ENCODE measurements at places on chromosomes 12 and 14. TPM values are rescaled to one million over a fixed set of nuclear protein-coding genes. Genes with fewer than 3 reads are reported as not detected.

DNA sequence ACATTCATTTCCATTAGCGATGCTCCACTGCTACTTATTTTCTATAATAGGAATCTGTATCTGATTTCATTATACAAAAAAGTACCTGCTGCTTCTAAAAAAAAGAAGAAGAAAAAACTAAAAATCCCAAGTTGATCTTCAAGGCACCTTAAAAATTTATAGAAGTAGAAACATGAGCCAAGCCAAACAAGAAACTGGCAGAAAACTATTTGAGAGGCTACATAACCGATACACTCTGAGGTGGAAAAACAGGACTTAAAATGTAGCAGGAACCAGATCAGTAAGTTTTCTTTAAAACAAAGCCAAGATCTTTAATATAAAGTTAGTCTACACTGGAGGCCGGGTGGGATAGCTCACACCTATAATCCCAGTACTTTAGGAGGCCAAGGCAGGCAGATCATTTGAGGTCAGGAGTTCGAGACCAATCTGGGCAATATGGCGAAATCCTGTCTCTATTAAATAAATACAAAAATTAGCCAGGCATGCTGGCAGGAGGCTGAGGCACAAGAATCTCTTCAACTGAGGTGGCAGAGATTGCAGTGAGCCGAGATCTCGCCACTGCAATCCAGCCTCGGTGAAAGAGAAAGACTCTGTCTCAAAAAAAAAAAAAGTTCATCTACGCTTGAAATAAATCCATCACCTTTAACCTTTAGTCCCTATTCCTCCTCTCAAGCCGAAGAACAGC lies 278.6 kb downstream of the MED13L start:
- DNase-seq, result no peak
- H3K36me3 ChIP-seq, result peaks cover 3% of the 10 kb centered on the region
- no peak overlapping the region for H3K4me3 ChIP-seq
- H3K27me3 ChIP-seq, result no peaks in the 10 kb centered on the region
- 0 out of 2 replicates have a peak, but pooled peaks cover 2% of the 10 kb centered on the region for H3K4me1 ChIP-seq

GRCh38 chr12:103969391-103969790 lies 3.7 kb downstream of the TDG start:
- H3K27ac ChIP-seq, result no peak overlapping the region
- H3K36me3 ChIP-seq, result no peaks in the 10 kb centered on the region
- H3K4me3 ChIP-seq, result no peak overlapping the region
- peaks cover 9% of the 10 kb centered on the region for H3K4me1 ChIP-seq

DNA sequence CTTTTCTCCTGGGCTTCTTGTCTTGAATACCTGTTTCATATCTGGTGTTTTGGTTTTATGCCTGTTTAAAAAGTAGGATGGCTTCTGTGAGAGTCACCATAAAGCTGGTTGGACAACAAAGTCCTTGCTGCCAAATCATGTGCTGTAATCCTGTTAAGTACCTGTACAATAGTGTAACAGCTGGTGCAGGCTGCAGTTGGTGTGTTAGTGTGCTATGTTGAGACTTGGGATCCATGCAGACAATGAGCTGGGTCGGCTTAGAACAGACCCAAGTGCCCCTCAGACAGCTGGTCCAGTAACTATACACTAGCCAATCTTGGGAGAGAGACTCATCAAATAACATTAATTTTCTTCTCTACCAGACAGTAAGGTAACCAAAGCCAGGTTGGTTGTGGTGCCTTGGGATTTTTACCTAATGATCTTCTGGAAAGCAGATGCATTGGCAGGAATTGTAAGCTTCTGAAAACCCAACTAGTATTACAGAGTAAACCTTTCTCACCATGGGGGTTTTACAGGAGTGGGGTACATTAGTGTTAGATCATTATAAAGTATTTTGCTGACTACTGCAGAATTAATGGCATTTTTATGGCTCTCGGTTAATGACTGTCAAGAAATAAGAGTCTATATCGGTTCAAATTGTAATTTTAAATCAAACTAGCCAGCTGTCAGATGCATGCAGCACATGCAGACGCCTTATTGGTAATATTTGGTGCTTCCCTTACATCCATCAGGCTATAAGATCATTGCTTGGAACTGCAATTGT lies 231.2 kb downstream of the PDZRN4 start:
- H3K27me3 ChIP-seq, result no peaks in the 10 kb centered on the region
- H3K36me3 ChIP-seq, result no peaks in the 10 kb centered on the region
- peaks cover 11% of the 10 kb centered on the region for H3K4me1 ChIP-seq

DNA sequence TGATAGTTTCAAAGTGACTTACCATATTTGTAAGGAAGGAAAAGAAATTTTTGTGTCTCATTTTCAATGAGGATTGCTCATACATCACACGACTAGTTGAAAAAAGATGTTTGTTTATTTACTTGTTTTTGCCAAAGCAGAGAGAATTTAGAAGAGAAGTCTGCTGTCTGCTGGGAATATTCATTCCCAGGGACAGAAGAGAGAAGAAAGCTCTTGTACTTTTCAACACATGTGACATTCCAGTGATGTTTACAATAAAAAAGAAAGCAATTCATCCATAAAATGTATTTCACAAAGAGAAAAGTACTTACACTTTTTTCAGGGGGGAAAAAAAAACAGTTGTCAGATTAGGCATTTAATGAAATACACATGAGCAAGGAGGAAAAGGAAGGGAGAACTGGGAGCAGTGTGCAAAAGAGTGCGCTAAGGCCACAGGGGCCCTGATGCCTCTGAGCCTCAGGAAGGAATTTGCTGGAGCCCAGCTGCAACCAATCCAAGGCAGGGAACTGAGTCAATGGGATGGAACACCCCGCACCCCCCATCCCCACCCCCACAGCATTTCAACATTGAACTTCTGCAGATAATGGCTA lies 115.0 kb downstream of the RPAP3 start:
- no peaks in the 10 kb centered on the region for H3K36me3 ChIP-seq
- no peak for DNase-seq
- no peak overlapping the region for H3K4me3 ChIP-seq
- H3K4me1 ChIP-seq, result no peaks in the 10 kb centered on the region

DNA sequence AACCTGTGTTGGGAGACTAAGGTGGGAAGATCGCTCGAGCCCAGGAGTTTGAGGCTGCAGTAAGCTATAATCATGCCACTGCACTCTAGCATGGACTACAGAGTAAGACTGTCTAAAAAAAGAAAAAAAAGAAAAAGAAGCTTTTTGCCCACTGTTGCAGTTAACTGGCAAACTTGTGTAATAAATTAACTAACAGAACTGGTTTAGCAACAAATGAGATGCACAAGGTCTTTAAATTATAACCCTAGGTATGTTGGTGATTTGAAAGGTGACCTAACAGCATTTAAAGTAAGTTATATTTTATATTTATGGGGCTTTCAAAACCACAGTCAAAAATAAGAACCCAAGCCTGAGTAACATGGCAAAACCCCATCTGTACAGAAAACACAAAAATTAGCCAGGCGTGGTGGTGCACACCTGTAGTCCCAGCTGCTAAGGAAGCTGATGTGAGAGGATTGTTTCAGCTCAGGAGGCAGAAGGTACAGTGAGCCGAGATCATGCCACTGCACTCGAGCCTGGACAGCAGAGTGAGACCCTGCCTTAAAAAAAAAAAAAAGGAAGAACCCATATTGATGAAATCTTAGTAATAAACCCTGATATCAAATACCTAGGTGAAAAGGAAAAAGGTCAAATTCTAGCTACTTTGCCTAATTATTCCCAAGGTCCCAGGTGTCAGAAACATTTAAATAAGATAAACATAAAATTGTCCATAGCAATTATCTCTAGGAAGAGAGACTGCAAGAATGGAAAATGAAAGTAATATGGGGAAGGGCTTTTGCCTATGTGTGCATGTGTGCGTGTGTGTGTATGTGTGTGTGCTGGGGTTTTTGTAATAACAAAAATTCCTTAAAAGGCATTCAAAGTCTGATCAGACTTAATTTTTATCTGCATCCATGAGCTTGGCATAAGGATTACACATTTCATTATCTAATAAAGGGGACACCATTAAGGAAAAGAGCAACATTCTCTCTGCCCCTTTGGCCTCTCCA lies 15.4 kb downstream of the SYNE2 start:
- H3K27ac ChIP-seq, result no peak overlapping the region
- H3K36me3 ChIP-seq, result no peaks in the 10 kb centered on the region
- no peak for DNase-seq
- no peaks in the 10 kb centered on the region for H3K27me3 ChIP-seq
- H3K4me3 ChIP-seq, result no peak overlapping the region

CD69 gene
- total RNA-seq, result not detected

DNA sequence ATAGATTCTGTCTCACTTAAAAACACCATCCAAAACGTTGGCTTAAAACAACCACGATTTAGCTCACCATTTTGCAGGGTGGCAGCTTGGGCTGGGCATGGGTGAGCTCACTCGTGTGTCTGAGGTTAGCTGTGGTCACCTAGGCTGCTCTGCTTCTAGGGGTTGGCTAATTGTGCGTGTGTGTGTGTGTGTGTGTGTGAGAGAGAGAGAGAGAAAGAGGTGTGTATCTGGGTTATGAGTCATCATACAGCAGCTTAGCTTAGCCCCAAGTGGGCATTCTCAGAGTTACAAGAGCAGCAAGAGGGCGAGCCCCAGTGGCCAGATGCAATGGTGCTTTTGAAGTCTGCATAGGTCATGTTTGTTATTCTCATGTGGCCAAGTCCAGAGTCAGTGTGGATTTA lies 6.0 kb downstream of the FBXW8 start:
- no peak overlapping the region for H3K4me3 ChIP-seq
- H3K4me1 ChIP-seq, result no peaks in the 10 kb centered on the region
- peaks cover 7% of the 10 kb centered on the region for H3K36me3 ChIP-seq
- H3K27me3 ChIP-seq, result no peaks in the 10 kb centered on the region
- DNase-seq, result no peak

DNA sequence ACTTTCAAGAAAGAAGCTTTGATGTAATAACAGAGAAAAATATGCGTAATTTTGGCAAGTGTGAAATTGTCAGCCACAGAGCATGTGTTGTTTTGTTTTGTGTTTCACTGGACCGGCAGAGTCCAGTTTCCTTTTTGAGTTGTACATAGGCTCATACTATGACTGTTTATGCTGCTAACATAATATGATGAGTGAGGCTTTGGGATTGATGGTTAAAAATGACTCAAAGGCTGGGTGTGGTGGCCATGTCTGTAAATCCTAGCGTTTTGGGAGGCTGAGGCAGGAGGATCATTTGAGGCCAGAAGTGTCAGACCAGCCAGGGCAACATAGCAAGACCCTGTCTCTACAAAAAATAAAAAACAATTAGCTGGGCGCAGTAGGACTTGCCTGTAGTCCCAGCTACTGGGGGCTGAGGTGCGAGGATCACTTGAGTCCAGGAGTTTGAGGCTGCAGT lies 487.9 kb downstream of the PCNX1 start:
- no peak overlapping the region for H3K27ac ChIP-seq
- no peaks in the 10 kb centered on the region for H3K36me3 ChIP-seq
- H3K27me3 ChIP-seq, result no peaks in the 10 kb centered on the region
- no peak for DNase-seq

GRCh38 chr14:89862856-89863255 lies 91.7 kb downstream of the EFCAB11 start:
- H3K36me3 ChIP-seq, result no peaks in the 10 kb centered on the region
- no peaks in the 10 kb centered on the region for H3K27me3 ChIP-seq
- H3K27ac ChIP-seq, result no peak overlapping the region
- H3K4me3 ChIP-seq, result no peak overlapping the region

SOX5 gene
- 2.6 TPM for total RNA-seq

GRCh38 chr14:46734286-46734685 lies 82.7 kb upstream of the RPL10L start:
- DNase-seq, result no peak
- no peaks in the 10 kb centered on the region for H3K4me1 ChIP-seq
- no peaks in the 10 kb centered on the region for H3K36me3 ChIP-seq
- H3K27me3 ChIP-seq, result no peaks in the 10 kb centered on the region

- H3K27ac ChIP-seq, result no peak overlapping the region
- H3K4me3 ChIP-seq, result no peak overlapping the region
- no peak for DNase-seq
Observed at GRCh38 chr14:23137192-23137812, 18.2 kb upstream of the CEBPE start.

- H3K27ac ChIP-seq, result no peak overlapping the region
- H3K27me3 ChIP-seq, result no peaks in the 10 kb centered on the region
- no peaks in the 10 kb centered on the region for H3K4me1 ChIP-seq
Observed at GRCh38 chr12:15547691-15548090, 225.4 kb downstream of the PTPRO start.

- no peaks in the 10 kb centered on the region for H3K4me1 ChIP-seq
- DNase-seq, result no peak
- no peaks in the 10 kb centered on the region for H3K27me3 ChIP-seq
Observed at GRCh38 chr14:24280797-24281460, 9.5 kb upstream of the RABGGTA start.

KRT85 gene
- not detected for total RNA-seq

GPD1 gene
- 1.2 TPM for total RNA-seq

GRCh38 chr14:47662466-47662865 lies 12.9 kb downstream of the MDGA2 start:
- no peaks in the 10 kb centered on the region for H3K36me3 ChIP-seq
- DNase-seq, result no peak
- H3K27me3 ChIP-seq, result no peaks in the 10 kb centered on the region

MGP gene
- total RNA-seq, result not detected
